CD4-positive, alpha-beta T cell treated with Interleukin-15 for 4 hours (primary cell): ENCODE measurements at places on chromosomes 1 and 21.
A peak's percentile ranks its signal among the peaks of the same experiment; 100 is the strongest.

- no peak for DNase-seq
Observed at GRCh38 chr1:183970516-183971300, 66.8 kb downstream of the COLGALT2 start.

DNA sequence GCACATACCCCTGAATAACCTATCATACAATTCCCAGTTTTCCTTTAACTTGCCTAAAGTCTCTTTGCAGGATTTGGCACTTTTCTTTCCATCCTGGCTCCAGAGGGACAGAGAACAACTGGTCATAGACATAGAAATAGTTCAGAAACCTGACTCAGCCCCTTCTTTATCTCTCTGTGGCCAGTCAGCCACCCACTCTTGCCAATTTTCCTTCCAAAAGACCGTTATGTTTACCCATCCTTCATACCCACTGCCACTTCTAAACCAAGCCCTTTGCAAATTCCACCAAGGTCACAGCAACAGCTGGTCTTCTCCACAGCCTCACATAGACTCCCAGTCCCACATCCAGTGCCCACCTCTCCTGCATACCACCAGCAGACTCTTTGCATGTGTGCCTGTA is 127.2 kb upstream of the FGGY start:
- no peak for DNase-seq

- DNase-seq = no peak
Observed at GRCh38 chr1:68206848-68207689, 25.3 kb downstream of the WLS start.

- DNase-seq = no peak
Observed at GRCh38 chr1:29417147-29417858, 181.0 kb downstream of the PTPRU start.

- DNase-seq = no peak
Observed at GRCh38 chr1:202073206-202073605, 49.5 kb upstream of the GPR37L1 start.

DNA sequence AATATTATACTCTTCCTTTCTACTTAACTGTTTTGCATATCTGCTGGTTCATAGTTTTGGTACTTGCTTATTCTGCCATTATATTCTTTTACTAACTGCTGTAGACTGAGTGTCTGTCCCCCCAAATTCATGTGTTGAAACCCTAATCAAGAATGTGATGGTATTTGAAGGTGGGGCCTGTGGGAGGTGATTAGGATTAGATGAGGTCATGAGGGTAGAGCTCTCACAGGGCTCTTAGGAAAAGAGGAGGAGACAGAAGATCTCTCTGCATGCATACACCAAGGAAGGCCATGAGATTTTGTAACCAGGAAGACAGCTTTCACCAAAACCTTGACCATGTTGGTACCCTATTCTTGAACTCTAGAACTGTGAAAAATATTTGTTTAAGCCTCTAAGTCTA is 354.1 kb upstream of the B3GALT2 start:
- peak; percentile 27 for DNase-seq

- DNase-seq = no peak
Observed at GRCh38 chr1:62184336-62184735, 10.3 kb upstream of the L1TD1 start.

DNA sequence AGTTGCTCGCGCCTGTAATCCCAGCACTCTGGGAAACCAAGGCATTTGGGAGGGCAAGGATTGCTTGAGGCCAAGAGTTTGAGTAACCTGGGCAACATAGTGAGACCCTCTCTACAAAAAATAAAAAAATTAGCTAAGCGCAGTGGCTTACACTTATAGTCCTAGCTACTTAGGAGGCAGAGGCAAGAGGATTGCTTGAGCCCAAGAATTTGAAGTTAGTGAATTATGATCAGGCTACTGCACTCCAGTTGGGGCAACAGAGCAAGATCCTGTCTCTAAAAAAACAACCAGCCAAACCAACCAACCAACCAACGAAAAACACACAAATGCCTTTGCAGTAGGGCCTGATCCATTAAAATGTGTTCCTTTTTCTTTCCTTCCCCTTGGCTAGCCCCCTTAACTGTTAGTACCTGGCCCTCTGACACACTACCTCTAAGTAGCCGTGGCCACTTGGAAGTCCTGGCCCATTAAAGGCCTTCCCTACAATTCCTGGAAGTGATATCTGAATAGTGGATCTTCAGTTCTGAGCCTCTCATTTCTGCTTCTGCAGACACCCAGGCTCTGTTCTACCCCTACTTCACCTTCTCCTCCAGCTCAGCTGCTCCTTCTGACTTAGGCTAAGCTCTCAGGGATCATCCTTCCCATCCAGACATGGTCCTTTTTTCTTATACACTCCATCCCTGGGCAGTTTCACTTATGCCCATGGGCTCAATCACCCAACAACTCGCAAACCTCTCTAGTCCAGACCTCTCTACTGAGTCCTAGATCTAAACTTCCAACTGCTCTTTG is 3.5 kb upstream of the OSCP1 start:
- no peak for DNase-seq

- DNase-seq = no peak
Observed at GRCh38 chr21:20329636-20330035, 668.6 kb upstream of the NCAM2 start.

GRCh38 chr1:5722635-5723164 is 269.5 kb downstream of the NPHP4 start:
- DNase-seq = no peak

- DNase-seq = no peak
Observed at GRCh38 chr1:117003223-117003875, 1.8 kb downstream of the CD101 start.

GRCh38 chr1:62358665-62359373 is 39.6 kb upstream of the KANK4 start:
- DNase-seq = no peak

GRCh38 chr1:197198911-197199310 is 52.4 kb upstream of the ASPM start:
- DNase-seq = no peak

DNA sequence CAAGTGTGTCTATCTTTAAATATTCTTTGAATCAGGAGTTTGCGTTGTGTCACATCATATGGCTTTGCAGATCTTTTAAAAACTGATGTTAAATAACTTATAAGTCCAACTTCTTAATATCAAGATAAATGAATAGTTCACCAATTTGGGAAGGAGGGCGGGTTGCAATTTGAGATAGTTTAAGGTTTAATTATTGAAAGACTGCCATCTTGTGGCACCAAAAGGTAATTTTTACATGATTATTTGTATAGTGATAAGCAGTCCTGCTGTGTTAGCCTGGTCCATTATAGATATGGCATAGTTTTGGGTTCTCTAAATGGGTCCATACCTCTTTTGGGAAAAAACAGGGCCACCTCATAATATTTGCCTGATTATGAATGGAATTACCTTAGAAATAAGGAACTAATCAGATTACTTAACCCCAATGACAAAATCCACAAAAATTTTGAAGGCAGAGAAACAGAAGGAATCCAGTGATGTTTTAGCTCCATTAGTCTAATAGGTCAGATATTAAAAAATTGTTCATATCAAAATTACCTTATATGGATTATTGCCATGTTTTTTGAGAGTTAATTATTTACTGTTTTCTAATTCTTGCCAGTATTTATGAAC is 64.3 kb downstream of the PRKAA2 start:
- peak; percentile 18 for DNase-seq

DNA sequence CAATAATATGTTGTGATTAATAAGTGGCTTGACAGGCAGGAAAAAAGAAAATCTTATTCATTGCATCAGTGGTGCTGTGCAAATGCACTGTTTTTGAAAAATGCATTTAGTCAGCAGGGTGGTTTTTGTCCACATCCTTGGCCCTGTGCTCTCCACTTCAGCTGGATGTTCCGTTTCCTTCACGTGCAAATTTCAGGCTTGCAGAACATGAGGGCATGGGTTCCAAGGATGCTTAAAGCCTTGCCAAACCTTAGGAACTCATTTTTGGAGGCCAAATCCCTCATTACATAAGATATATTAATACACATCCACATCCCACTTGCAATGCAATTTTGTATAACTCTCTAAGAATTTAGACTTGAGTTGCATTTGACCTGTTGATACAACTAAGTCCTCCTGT is 410.1 kb downstream of the PRDM2 start:
- DNase-seq = no peak

- no peak for DNase-seq
Observed at GRCh38 chr21:16302851-16303282, 573.1 kb downstream of the USP25 start.
